ENCODE measurements at places on chromosomes 2 and 18.

DNA sequence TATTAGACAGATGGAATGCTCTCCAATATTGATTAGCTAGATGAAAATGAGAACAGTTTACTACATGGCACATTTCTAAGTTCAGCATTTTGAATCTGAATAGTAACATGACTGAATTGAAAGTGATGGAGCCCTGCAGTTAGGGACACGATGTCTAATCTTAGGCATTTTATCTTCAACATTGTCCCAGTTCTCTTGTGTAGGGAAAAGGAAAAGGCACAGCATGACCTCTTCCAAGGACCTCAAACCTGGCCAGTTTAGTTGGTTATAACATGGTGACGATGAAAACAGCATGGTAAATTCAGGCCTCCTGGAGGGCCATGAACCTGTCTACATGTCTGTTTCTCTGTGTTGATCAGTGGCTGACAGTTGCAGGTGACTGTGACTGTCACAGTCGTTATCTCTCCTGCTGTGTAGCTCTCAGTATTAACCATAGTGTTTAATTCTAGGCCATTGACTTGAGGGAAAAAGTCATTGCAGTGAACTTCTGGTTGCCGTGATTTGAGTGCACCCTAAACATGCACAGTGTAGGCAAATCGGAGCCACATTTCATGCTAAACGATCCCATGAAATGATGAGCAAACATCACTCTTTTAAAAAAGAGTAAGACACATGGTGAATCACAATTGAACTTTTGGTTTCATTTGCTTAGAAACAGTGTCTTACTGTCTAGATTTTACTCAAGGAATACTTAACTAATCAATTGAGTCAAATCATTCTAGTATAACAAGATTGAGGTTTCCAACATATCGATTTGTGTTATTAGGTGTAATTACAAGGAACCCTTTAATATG, 129.7 kb downstream of the PHLPP1 start:
- DNase-seq = no peak

GRCh38 chr2:142536966-142537365, 340.5 kb upstream of the KYNU start:
- DNase-seq = no peak

GRCh38 chr2:14126846-14127245, 505.7 kb upstream of the LRATD1 start:
- no peak for DNase-seq

- no peak for DNase-seq
Measured at GRCh38 chr2:48248251-48248933, 281.6 kb upstream of the STON1 start.

- DNase-seq = no peak
Measured at GRCh38 chr2:127472268-127472667, 54.0 kb downstream of the IWS1 start.

DNA sequence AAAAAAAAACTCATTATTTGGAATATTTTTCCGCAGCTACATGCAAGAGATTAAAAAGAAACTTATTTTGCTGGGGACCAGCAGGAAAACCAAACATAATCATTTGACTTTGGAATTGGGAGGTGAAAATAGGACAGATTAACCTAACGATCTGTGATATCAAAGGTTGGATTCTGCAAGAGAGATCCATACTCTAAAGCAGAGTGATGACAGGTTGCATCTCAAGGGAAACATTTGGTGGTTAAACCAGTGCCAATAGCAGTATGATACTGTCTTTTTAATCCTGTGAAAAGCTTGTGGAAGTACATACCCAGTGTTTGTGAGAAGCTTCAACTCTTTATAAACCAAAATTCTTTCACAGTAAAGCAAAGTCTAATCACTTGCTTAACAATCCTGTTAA, 5.3 kb upstream of the IKZF2 start:
- DNase-seq = no peak

DNA sequence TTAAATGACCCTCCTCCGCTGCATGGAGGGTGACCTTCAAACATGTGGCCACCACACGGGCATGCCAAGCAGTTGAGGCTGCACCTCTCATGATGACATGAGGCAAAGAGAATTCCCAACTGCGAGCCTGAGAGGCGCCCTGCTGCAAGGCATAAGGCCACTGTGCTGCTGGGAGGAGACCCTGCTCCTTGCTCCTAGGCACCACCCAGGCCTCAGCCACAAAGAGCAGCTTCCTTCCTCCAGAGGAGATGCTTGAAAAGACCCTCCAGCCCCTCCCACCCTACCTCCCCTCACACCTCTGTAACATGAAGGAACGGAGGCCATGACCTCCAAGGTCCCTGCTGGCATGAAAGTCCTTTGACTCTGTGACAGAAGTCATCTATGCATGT, 11.4 kb downstream of the CHST10 start:
- no peak for DNase-seq

- DNase-seq = no peak
Measured at GRCh38 chr2:106140913-106141312, 53.2 kb downstream of the UXS1 start.

DNA sequence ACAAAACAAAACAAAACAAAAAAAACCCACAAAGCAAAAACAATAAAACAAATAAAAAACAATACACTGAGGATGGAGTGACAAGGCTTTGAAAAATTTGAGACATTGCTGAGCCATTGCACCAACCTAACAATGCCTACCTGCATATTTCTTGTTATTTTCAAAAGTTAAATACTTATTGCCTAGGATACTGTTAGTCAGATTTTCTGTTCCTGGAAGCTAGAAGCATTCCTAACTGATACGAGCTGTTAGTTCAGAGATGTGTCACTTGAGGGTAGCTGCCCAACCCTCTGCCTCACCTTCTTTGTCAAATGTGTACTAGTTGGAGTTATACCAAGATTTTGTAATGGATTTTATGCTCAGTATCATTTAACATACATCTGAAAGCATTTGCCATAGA, 187.2 kb downstream of the TXNL1 start:
- no peak for DNase-seq

DNA sequence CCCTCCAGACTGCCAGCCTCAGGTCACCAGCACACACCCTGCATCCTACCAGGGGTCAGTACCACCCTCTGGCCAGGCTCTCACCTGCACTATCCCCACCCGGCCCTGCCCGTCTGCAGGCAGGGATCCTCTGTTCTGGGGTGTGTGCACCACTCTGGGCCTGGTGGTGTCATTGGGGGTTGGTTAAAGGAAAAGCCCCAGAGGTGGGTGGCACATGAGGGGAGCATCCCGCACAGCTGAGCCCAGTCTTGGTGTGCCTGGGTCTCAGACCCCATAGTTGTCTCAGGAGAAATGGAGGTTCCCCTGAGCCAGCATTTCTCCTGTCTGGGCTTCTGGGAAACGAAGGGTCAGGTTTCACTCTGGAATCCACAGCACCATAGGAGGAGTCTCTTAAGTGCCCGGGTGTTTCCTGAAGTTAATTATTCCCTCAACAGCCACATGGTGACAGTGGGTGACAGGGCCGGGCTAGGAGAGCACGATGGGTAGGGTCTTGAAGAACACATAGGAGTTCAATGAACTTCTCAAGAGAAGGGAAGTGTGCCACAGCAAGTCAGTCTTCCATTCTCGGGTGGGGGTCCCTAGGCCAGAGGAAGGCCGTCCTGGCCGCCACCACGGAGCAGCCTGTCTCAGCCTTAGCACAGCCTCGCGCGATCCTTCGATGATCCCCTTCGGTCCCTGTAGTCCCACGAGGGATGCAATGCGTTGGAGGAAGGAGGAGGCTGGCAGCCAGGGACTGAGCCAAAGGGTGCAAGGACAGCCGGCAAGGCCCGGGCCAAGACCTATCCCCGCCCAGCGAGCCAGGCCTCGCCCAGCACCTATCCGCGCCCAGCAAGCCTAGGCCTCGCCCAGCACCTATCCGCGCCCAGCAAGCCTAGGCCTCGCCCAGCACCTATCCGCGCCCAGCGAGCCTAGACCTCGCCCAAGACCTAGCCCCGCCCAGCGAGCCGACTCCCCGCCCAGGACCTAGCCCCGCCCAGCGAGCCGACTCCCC, 1.1 kb upstream of the FARP2 start:
- peak; percentile 91 for DNase-seq

- DNase-seq = no peak
Measured at GRCh38 chr2:132279344-132279743, 117.6 kb upstream of the ANKRD30BL start.

- no peak for DNase-seq
Measured at GRCh38 chr2:119943058-119943457, 69.8 kb upstream of the EPB41L5 start.

DNA sequence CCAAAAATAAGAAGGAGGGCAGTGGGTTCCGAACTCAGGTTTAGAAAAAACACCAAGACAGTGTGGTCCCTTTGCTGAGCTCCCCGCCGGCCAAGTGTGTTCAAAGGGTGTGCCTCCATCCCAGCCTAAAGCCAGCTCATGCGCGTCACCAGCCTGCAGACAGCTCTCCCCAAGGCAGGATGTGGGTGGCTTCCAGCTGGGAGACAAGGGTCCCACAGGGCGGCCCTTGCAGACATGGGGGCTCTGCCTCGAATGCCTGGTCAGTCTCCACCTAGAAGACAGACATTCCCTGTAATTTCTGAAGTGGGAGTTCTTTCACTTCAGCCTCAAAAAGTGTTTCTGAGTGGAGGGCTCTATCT, 135.8 kb upstream of the GPC1 start:
- DNase-seq = no peak

DNA sequence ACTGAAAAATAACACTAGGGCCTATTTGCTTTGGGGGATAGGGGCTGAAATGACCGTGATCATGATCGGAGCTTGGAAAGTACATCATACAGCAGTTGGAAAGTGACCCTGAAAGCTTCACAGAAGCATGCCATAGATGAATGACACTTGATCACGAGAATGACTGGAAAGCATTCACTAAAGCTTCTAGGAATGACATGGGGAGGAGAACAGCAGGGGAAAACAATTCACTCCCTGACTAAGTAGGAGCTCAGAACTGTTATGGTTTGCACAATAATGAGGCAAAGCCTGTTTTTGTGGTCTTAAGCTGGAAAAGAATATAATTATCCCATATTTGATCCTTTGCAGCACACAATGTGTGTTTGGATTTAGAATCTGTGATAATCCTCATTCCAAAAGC, 237.5 kb downstream of the NOL4 start:
- DNase-seq = no peak

DNA sequence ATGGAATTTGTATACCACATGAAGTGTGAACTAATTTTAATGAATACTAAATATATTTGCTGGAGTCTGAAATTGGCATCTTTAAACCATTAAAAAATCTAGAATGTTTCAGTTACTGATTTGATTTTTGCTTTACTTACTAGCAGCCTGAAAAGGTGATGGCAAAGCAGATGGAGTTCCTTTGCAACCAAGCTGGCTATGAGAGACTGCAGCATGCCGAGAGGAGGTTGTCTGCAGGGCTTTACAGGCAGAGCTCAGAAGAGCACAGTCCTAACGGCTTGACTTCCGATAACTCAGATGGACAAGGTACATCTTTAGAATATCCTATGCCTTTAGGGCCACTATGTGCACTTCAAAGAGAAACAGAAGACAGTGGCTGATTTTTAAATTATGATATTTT, 36.5 kb downstream of the NAB1 start:
- no peak for DNase-seq

GRCh38 chr2:37357069-37357468, 12.6 kb downstream of the QPCT start:
- no peak for DNase-seq

- DNase-seq = no peak
Measured at GRCh38 chr18:12421732-12422131, 14.0 kb downstream of the PRELID3A start.

DNA sequence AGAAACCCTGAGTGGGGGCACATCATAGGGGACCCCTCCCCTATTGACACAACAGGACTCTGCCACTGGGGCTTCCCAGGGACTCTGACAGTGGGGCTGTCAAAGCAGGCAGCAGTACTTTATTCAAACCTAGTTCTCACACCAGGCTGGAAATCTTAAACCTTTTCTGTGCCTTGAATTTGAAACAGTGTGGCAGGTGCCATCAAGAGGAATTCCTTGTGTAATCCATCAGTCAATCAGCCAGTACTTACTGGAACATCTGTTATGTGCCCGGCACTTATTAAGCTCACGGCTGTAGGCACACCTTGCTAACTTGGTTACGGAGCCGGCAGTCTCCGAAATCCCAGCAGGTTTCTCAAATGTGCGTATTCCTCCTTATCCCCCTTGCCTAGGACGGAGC, 12.0 kb downstream of the GLI2 start:
- DNase-seq = no peak

GRCh38 chr18:24014062-24014985, at the start of gene TTC39C:
Gene TTC39C (plus strand): TSS chr18:24014754. CDS start chr18:24014872, 118 bp downstream.
- DNase-seq = peak; percentile 30

- DNase-seq = no peak
Measured at GRCh38 chr18:48328473-48329210, 80.5 kb downstream of the ZBTB7C start.

DNA sequence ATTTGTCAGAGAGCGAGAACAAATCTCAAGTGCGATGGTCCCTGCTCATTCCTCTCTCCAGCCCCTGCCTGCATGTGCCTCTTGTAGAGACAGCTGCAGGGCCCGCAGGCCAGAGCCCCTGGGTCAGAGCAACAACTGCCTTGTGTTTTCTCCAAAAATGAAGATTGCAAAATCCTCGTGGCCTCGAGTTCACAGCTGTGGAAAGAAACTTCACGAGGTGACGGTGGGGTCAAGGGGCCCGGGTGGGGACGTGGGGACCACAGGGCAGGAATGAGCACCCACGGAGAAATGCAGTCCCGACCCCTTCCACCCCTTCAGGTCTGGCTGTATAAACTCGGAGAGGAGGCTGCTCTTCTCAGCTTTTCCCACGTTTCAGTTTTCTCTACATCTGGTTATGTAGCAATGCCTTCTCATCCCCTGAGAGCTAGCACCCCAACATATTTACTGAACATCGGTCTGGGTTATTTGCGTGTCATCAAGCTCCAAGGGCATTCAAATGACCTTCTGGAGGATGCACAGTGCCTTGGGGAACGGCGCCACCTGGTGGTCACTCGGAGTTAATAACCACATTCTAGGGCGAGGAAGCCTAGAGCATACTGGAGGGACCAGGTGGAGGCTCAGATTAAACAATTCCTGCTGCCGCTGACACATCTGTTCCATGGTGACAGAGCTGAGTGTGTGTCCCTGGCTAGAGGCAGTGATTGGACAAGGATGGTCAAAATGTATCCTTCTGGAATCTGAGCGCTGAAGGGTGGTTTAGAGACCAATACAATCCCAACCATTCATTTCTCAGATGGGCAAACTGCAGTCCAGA, 91.4 kb upstream of the CYRIA start:
- DNase-seq = peak; percentile 13

- no peak for DNase-seq
Measured at GRCh38 chr2:190722835-190723234, 74.0 kb downstream of the NAB1 start.

GRCh38 chr18:61803393-61803792, 89.4 kb downstream of the RNF152 start:
- DNase-seq = no peak

DNA sequence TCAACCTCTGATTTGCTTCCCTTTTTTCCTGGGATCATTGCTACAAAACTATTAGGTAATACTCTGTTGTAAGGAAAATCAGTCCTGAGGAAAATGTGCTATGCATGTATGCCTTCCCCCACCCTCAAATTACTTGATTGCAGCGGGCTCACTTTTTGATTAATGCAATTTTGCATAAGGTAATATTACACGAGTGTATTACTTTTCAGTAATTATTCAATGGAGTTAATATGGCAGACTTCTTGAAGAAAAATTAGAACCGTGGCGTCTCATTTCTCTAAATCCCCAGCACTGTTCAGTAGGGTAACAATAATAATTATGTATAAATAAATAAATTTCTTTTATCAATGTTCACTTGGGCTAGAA, 527.6 kb upstream of the FANCL start:
- DNase-seq = no peak

- no peak for DNase-seq
Measured at GRCh38 chr2:169965495-169965894, 138.2 kb downstream of the UBR3 start.

GRCh38 chr18:9914584-9915290, 921 bp downstream of the VAPA start:
- peak; percentile 11 for DNase-seq

All from NCI-H2029 (cell line).